ENCODE measurements at places on chromosomes 12 and 14. TPM values are rescaled to one million over a fixed set of nuclear protein-coding genes. Genes with fewer than 3 reads are reported as not detected.

TPH2 gene
- not detected for total RNA-seq

DNA sequence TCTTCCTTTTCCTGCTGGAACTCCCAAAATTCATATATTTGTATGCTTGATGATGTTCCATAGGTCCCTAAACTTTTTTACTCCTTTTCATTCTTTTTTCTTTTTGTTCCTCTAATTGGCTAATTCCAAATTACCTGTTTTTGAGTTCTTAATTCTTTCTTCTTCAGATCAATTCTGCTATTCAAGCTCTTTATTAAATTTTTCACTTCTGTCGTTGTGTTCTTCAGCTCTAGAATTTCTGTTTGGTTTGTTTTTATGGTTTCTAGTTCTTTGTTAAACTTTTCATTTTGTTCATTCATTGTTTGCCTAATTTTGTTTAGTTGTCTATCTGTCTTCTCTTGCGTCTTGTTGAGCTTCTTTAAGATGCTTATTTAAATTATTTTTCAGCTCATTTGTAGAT is 154.8 kb downstream of the TPH2 start:
- no peaks in the 10 kb centered on the region for H3K36me3 ChIP-seq
- no peak overlapping the region for H3K4me3 ChIP-seq
- DNase-seq = no peak
- no peaks in the 10 kb centered on the region for H3K4me1 ChIP-seq

GRCh38 chr14:104081261-104081835 is 4.2 kb upstream of the ASPG start:
- no peak for DNase-seq
- no peaks in the 10 kb centered on the region for H3K4me1 ChIP-seq
- H3K36me3 ChIP-seq = no peaks in the 10 kb centered on the region
- no peak overlapping the region for H3K27ac ChIP-seq
- no peak overlapping the region for H3K4me3 ChIP-seq
- peaks cover 20% of the 10 kb centered on the region for H3K27me3 ChIP-seq

RFX4 gene
- not detected for total RNA-seq

CSRP2 gene
- 23.3 TPM for total RNA-seq

- H3K36me3 ChIP-seq = no peaks in the 10 kb centered on the region
- DNase-seq = no peak
- H3K27ac ChIP-seq = no peak overlapping the region
- H3K4me1 ChIP-seq = no peaks in the 10 kb centered on the region
- no peaks in the 10 kb centered on the region for H3K27me3 ChIP-seq
- H3K4me3 ChIP-seq = no peak overlapping the region
These were observed 55.3 kb downstream of the KCNC2 start for GRCh38 chr12:75154388-75154787.

DNA sequence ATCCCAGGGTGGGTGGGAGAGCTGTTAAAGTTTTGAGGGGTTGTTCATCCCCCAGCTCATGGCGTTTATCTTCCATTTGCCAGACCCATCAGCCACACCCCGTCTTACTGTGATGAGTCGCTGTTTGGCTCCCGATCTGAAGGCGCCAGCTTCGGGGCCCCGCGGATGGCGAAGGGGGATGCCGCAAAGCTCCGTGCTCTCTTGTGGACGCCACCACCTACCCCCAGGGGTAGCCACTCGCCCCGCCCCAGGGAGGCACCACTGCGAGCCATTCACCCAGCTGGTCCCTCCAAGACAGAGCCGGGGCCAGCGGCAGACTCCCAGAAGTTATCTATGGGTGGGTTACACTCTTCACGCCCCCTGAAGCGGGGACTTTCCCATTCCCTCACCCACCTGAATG is 5.7 kb downstream of the RITA1 start:
- no peak for DNase-seq
- H3K4me1 ChIP-seq = no peaks in the 10 kb centered on the region
- no peaks in the 10 kb centered on the region for H3K27me3 ChIP-seq
- H3K27ac ChIP-seq = no peak overlapping the region
- no peaks in the 10 kb centered on the region for H3K36me3 ChIP-seq

- H3K4me1 ChIP-seq = no peaks in the 10 kb centered on the region
- H3K27me3 ChIP-seq = no peaks in the 10 kb centered on the region
- no peaks in the 10 kb centered on the region for H3K36me3 ChIP-seq
- no peak overlapping the region for H3K27ac ChIP-seq
- H3K4me3 ChIP-seq = no peak overlapping the region
These were observed 1701.5 kb upstream of the FLRT2 start for GRCh38 chr14:83828406-83828805.

KCNH3 gene
- 0.66 TPM for total RNA-seq

DNA sequence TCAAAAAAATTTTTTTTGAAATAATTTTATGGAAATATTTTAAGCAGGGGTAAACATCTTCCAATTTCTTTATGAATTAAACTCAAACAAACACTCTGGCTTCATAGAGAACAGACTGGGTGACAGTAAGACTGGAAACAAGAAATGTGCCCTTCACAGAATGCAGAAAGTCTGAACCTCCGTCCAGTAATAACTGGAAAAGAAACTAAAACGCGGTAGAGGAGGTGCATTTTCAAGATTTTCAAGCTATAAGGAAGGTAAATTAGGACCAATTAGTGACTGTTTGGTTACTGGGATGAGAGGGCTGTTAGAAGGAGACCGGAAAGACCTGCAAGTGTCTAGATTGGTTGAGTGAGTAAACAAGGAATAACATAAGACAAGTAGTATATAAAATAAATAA is 245.7 kb downstream of the CEP128 start:
- no peak overlapping the region for H3K4me3 ChIP-seq
- no peak overlapping the region for H3K27ac ChIP-seq

DNA sequence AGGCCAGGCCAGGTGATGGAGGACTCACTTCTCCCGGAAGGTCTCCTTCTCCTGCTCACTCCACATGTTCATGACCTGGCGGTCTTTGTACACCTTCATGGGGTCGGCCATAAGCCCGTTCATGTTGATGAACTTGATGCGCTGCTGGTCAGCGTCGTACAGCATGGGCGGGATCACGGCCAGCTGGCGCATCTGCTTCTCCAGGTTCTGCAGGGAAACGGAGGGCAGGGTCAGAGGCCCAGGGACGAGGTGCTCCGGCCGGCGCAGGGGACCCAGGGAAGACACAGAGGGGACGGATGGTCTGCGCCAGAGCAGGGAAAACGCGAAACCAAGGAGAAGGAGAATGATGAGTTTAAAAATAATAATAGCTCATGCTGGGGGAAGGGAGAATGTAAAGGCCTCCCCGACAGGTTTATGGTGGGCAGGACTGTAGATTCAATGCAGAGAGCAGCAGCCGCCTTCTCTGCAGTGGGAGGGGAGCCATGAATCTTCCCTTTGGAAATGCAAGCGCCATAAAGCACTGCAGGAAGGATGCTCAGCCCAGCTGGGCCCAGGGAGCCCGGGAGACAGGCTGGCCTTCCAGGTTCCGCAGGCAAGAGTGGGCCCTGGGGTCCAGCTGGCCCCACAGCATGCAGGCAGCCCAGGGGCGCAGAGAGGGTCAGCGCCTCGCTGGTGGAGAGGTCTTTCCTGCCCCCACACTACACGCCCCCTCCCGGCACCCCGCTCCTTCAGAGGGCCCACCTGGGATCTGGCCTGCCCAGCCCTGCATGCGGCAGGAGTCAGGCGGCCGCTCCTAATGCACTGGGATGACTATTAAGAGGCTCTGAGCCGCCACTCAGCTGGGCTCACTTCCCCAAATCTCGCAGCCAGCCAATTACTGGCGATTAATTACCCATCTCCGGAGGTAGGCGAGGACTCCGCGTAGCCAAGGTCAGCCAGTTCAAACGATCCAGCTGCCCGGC is 132.0 kb downstream of the RFLNA start:
- H3K4me3 ChIP-seq = no peak overlapping the region
- H3K4me1 ChIP-seq = peaks cover 12% of the 10 kb centered on the region
- no peak for DNase-seq
- no peaks in the 10 kb centered on the region for H3K36me3 ChIP-seq
- H3K27me3 ChIP-seq = no peaks in the 10 kb centered on the region

DNA sequence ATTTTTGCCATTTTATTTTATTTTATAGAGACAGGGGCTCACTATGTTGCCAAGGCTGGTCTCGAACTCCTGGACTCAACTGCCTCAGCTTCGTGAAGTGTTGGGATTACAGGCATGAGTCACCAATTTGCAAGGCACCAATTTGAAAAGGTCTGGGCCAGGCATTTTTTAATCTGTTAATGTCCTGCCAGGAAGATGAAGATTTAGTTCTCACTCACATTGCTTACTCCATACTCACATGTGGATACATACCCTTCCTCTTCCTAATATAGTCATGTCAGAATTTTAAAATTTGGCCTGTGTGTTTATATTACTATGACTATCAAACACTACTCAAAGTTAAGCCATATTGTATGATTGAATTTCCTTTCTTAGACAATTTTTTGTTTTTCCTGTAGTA is 15.3 kb upstream of the EML1 start:
- H3K27me3 ChIP-seq = no peaks in the 10 kb centered on the region
- no peaks in the 10 kb centered on the region for H3K4me1 ChIP-seq
- H3K36me3 ChIP-seq = no peaks in the 10 kb centered on the region
- DNase-seq = no peak

GRCh38 chr12:123034865-123035264 is 54.4 kb downstream of the ARL6IP4 start:
- H3K27ac ChIP-seq = no peak overlapping the region
- no peaks in the 10 kb centered on the region for H3K27me3 ChIP-seq
- DNase-seq = no peak
- H3K4me1 ChIP-seq = no peaks in the 10 kb centered on the region
- H3K4me3 ChIP-seq = no peak overlapping the region

DNA sequence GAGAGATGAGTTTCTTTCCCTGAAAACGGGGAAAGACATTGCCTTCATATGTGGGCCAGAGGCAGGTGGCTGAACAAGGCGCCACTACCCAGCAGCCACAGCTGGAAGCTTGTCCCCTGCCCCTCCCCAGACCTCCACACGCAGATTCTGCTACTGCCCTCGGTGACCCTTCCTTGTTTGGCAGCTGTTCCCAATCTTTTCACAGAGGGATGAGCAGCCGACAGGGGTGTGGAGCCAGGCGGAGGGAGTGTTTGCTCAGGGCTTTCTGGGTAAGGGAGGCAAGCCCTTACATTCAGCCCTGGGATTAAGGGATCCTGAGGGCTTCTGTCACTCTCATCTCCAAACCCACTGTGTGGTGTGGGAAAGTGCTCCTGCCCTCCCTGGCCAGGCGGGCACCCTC is 4.5 kb upstream of the KRT4 start:
- DNase-seq = no peak
- peaks cover 4% of the 10 kb centered on the region for H3K27me3 ChIP-seq
- H3K4me1 ChIP-seq = no peaks in the 10 kb centered on the region
- H3K4me3 ChIP-seq = no peak overlapping the region
- no peak overlapping the region for H3K27ac ChIP-seq

- no peaks in the 10 kb centered on the region for H3K27me3 ChIP-seq
- H3K27ac ChIP-seq = peak overlapping the region; percentile 19
- no peak overlapping the region for H3K4me3 ChIP-seq
- no peaks in the 10 kb centered on the region for H3K36me3 ChIP-seq
- no peak for DNase-seq
- H3K4me1 ChIP-seq = no peaks in the 10 kb centered on the region
These were observed 104.4 kb downstream of the ETV6 start for GRCh38 chr12:11753826-11754225.

- peaks cover 17% of the 10 kb centered on the region for H3K4me1 ChIP-seq
- H3K27me3 ChIP-seq = peaks cover 7% of the 10 kb centered on the region
- no peak for DNase-seq
- H3K4me3 ChIP-seq = no peak overlapping the region
- H3K27ac ChIP-seq = no peak overlapping the region
These were observed 1.8 kb downstream of the TBC1D30 start for GRCh38 chr12:64826234-64826633.

CLEC1A gene
- total RNA-seq = 1.9 TPM

DNA sequence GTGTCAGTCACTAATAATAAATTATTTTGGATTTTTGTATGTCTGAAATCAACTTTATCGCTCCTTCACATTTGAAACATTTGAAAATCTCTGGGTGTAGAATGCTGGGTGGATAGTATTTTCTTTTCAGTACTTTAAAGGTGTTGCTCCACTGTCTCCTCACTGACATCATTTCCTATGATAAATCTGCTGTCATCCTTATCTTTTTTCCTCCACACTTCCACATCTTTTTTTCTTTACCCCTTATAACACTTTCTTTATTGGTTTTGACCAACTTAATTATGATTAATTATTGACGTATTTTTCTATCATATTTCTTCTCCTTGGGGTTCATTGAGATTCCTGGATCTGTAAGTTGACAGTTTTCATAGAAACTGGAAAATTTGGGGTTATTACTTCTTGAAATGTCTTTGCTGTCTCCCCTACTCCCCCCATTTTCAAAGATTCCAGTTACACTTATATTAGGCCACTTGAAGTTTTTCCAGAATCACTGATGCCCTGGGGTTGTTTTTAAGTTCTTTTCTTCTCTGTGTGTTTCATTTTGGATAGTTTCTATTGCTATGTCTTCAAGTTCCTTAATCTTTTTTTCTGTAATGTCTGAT is 177.5 kb upstream of the DIO3 start:
- no peak overlapping the region for H3K4me3 ChIP-seq
- H3K27me3 ChIP-seq = no peaks in the 10 kb centered on the region
- H3K4me1 ChIP-seq = no peaks in the 10 kb centered on the region
- no peak overlapping the region for H3K27ac ChIP-seq
